ENCODE measurements at places on chromosomes 5 and 9.

DNA sequence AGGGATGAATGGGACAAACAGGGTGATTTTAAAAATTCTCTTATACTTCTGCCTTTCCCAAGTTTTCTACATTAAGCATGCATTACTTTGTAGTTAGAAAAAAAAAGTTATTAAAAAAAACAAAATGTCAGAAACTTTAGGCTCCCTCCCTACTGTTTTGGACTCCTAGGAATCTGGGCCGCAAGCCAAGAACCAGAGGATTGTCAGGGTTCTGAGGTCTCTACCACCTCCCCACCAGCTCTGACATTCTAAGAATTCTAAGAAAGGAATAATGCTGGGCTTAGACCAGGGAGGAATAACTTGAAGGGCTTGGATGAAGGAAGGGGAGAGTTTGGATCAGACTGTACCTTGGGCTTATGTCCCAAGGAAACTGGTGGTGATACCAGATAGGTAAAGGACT lies 1.1 kb upstream of the ARHGEF39 start:
- DNase-seq: no peak

- no peak for DNase-seq
Measured at GRCh38 chr5:120609570-120609969, 145.5 kb downstream of the PRR16 start.

DNA sequence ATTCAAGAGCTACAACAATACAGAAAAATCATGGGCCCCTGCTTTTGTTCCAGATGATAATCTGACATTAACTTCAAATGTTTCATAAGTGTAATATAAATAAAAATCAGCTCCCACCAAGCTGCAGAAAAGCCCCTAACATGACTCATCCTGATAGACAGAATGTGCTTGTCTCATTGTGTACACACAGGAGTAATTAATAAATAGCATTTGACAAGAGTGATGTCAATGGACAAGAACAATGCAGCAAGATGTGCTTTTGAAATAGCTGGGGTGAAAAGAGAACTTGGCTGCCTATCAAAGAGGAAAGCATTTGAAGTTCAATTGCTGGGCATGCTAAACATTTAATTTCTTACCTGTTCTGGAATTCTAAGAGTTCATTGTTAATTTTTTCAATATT lies 79.2 kb downstream of the DNAH5 start:
- no peak for DNase-seq

DNA sequence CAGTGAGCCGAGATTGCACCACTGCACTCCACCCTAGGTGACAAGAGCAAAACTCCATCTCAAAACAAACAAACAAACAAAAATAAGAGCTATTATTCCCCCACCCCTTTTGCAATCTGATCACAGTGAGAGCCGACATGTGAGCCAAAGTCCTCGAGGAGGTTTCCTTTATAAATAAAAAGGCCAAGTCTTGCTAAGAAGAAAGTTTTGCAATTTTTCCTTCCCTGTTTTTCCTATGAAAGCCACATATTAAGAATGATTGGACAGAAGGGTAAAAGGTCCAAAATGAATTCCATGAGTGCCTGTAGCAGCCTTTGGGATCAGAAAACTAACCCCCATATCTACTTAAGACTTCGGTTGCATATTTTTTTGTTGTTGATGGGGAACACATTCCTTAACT lies 179.7 kb downstream of the TSSK1B start:
- DNase-seq: no peak

GRCh38 chr5:130729541-130729940 lies 435.5 kb downstream of the HINT1 start:
- DNase-seq: no peak
